ENCODE measurements at places on chromosomes 2 and 18.

GRCh38 chr18:32770054-32770665, 2.7 kb downstream of the KLHL14 start:
- DNase-seq: no peak

DNA sequence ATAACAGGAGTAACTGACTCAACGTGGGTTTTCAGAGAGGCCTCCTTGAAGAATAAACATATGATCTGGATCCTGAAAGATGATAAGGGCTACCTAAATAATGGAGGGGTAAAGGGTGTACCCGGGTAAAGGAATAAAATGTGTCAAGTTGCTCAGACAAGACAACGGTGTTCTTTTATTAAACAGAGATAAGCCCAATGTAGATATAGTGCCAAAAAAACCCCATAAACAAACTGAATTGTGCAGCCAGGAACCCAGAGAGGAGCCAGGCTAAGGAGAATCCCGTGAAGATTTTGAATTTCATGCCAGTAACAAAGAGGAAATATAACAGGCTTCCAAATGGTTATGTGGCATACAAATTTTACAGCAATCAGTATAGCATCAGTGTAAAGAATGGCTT, 618.2 kb downstream of the CPS1 start:
- DNase-seq: no peak

DNA sequence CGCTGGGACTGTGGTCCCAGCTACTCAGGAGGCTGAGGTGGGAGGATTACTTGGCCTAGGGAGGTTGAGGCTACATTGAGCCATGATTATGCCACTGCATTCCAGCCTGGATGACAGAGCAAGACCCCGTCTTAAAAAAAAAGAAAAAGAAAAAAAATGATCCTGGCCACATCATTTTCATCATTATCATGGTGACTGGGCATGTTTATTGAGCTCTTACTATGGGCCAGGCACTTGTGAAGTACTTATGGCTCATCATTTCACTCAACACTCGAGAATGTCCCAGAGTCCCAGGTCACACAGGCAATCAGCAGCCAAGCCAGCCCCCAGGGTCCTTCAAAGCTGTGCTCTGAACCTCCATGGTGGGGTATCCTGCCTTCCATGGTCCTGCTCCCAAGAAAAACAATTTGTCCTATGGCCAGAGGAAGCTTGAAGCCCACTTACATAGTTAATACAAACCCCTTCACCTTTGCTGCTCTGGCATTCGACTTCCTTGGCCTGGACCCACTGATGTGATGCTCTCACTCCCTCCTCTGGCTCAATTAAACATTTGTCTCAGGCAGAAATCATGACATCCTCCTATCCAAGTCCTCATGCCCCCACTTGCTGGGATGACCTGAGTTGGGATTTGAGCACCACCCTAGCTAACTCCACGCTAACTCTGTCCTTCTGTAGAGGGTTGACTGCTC, 3.8 kb upstream of the CNNM4 start:
- DNase-seq: no peak

DNA sequence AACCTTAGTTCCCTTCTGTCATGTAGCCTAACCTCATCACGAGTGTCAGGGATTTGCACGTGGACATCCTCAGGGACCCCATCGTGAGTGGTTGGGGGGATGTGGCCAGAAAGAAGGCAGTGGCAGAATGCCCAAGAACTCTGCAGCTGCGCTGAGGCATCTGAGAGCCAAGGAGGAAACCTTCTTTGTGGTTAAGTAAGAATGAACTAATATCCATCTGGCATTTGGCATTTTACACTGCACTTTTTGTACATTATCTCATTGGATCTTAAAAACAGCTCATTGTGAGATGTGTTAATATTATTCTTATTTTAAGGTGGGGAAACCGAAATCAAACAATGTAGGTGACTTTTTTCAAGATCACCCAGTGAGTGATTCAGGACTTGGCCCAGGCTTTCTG, 32.6 kb upstream of the APCDD1 start:
- no peak for DNase-seq

DNA sequence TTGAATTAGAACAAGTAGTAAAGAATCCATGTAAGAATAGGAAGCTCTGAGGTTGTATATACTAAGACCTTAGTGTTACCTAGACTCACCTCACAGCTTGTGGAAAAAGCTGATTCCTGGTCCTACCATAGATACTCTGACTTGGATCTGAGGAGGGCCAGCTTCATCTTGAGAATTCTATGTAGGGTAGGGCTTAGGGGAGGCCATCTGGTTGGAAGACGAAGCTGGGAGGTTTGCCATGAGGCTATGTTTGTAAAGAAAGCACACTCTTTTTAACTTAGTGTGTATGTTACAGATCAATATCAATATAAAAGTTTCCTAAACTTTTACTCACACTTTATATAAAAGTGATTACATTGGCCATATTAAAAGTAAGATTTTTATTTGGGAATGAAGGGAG, 77.1 kb upstream of the GALNT5 start:
- no peak for DNase-seq
